Body of pancreas (tissue), 4 donors: ENCODE measurements at places on chromosomes 11 and 22. TPM values are rescaled to one million over a fixed set of nuclear protein-coding genes. Genes with fewer than 3 reads are reported as not detected.

GRCh38 chr11:120137187-120137610 is 714 bp downstream of the TRIM29 start:
- peaks cover 7% of the 10 kb centered on the region for H3K4me1 ChIP-seq
- no peaks in the 10 kb centered on the region for H3K36me3 ChIP-seq
- H3K4me3 ChIP-seq: no peak overlapping the region
- H3K27ac ChIP-seq: no peak overlapping the region
- no peaks in the 10 kb centered on the region for H3K27me3 ChIP-seq

GRCh38 chr11:70399681-70400112 is 1.4 kb downstream of the CTTN start:
- peak; percentile 89 for DNase-seq
- no peak overlapping the region for H3K4me3 ChIP-seq
- no peaks in the 10 kb centered on the region for H3K36me3 ChIP-seq
- no peaks in the 10 kb centered on the region for H3K27me3 ChIP-seq
- H3K27ac ChIP-seq: peak overlapping the region; percentile 85

DNA sequence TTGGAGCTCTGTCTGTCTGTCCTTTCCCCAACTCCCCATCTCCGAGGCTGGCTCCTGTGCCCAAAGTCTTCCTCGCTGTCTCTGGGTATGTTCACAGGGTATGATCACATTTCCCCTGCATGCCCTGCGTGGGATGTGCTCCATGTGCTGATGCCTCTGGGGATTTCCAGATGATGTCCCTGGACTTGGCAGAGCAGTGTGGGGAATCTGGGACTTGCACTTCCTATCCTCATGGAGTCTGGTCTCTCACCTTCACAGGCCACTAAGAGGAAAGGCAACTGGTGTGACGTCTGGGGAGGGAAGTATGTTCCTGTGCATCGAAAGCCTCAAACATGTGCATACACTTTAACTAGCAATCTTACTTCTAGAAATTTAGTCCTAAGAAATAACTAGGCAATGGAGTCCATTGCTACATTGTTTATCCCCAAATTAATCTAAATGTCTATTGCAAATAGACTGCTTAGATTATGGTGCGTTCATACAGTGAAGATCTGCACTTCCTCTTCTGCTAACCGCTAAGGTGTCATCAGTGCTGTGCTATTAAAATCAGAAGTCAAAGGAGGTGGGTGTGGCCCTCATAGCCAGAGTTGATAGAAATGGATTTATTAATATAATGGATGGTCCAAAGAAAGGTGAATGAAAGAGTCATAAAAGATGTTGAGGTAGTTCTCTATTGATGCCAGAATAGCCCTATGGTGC is 20.8 kb downstream of the TIMP3 start:
- H3K4me3 ChIP-seq: no peak overlapping the region
- H3K27ac ChIP-seq: no peak overlapping the region
- no peaks in the 10 kb centered on the region for H3K36me3 ChIP-seq
- DNase-seq: no peak
- no peaks in the 10 kb centered on the region for H3K27me3 ChIP-seq
- H3K4me1 ChIP-seq: no peaks in the 10 kb centered on the region

DNA sequence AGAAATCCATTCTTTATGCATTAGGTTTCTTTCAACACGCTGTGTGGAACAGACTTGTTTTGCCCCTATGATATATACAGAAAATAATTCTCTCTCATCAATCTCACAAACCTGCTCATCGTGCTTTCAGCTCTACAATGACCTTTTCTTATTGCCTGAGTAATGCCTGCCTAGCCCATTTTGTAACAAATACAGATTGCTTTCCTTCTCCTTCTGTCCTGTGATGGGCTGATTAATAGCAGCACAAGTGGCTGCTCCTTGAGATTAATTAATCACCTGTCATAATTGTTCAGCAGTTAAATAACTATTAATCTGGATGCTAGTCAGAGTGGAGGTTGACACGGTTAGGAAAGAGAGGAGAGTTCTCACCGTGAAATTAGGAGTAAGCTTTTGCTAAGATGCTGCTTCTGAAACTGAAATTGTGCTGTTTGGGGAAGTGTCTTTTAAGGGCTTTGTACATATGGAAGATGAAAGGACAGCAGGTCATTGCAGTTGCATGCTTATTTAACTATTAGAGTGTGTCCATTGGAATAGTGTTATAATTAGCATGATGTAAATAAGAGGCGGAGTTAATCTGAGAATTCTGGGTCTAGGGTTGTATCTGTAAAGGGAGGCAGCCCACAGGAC is 1430.5 kb downstream of the FAM181B start:
- DNase-seq: no peak
- no peak overlapping the region for H3K4me3 ChIP-seq
- no peaks in the 10 kb centered on the region for H3K27me3 ChIP-seq
- no peaks in the 10 kb centered on the region for H3K4me1 ChIP-seq

PATE2 gene
- not detected for total RNA-seq

NOX4 gene
- not detected for total RNA-seq
